ENCODE measurements at places on chromosomes 7 and 10. TPM values are rescaled to one million over a fixed set of nuclear protein-coding genes. Genes with fewer than 3 reads are reported as not detected.

The RAB18 gene
- total RNA-seq: 91.9 TPM

The RELN gene
- total RNA-seq: 0.01 TPM

The PROSER2 gene
- 31.8 TPM for total RNA-seq

The CC2D2B gene
- total RNA-seq: not detected

The FKBP6 gene
- total RNA-seq: not detected

The RET gene
- total RNA-seq: 0.52 TPM

The UNCX gene
- total RNA-seq: not detected

The MEIG1 gene
- total RNA-seq: 0.80 TPM

The CDHR1 gene
- 0.14 TPM for total RNA-seq

The FAM107B gene
- 107 TPM for total RNA-seq

The SEMA3C gene
- total RNA-seq: 86.4 TPM

The FBXL15 gene
- total RNA-seq: 5.6 TPM

The ZNF365 gene
- 0.98 TPM for total RNA-seq

The GIMAP4 gene
- total RNA-seq: not detected

The CCL24 gene
- total RNA-seq: not detected

The ASB10 gene
- not detected for total RNA-seq

Data from A549 treated with Mapracorat at 1 μM for 4 hours (cell line).